ENCODE measurements at places on chromosomes 1 and 21. TPM values are rescaled to one million over a fixed set of nuclear protein-coding genes. Genes with fewer than 3 reads are reported as not detected.

Gene CHD5
- 0.37 TPM for total RNA-seq

Gene JAM2
- total RNA-seq: not detected

Gene PCNX2
- total RNA-seq: 61.8 TPM

Gene GJA8
- total RNA-seq: not detected

Gene PDZK1
- 0.53 TPM for total RNA-seq

DNA sequence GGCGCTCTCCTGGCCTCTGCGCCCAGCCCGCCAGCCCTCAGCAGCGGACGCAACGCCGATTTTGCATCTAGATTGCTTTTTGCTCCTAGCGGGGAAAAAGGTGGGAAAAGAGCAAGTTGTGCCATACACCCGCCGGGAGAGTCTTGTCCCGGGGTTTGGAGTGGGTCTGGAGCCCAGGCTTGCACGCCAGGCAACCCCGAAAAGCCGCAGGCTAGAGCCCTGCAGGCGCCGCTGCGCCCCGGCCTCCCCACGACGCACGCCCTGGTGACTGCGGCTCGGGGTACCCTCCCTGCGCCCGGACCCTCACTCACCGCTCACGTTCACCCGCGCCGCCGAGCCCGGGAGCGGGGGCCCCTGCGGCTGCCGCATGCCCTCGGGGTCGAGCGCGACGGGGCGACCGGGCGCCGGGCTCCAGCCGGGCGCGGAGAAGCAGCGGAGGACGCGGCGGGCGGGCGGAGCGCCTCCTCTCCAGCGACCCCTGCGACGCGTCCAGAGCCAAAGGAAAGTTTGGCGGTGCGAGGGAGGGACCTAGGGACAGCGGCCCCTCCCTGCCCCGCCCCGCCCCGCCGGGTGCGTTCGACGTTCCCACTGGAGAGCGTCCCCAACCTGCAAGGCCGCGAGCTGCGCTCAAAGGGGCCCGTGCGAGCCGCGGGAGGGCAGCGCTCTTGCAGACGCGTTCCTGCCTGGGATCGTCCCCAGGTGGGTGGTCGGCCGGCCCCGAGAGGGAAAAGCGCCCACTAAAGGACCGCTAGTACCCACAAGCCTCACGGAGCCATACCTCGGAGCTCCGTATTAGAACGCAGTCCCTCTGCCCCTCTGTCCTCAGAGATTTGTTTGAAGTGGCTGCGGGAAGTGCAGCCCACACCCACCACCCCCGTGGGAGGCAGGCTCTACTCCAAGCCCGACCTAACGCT lies at the start of gene LPAR3:
TSS of gene LPAR3 (minus strand) at position 502 of the 914 bp plus-strand sequence. CDS start 27,086 bp downstream, outside the sequence.
- H3K27me3 ChIP-seq: peaks cover 8% of the 10 kb centered on the region
- peak; percentile 13 for DNase-seq
- no peaks in the 10 kb centered on the region for H3K4me1 ChIP-seq
- H3K27ac ChIP-seq: no peak within 1 kb of the TSS
- H3K36me3 ChIP-seq: no peaks in the 10 kb centered on the region
- H3K4me3 ChIP-seq: peak within 1 kb of the TSS; percentile 54

- no peaks in the 10 kb centered on the region for H3K4me1 ChIP-seq
- no peaks in the 10 kb centered on the region for H3K27me3 ChIP-seq
- H3K27ac ChIP-seq: peak overlapping the region; percentile 36
- peak overlapping the region; percentile 40 for H3K4me3 ChIP-seq
- peak; percentile 10 for DNase-seq
Measured at GRCh38 chr21:34526618-34527290, 14.7 kb upstream of the KCNE1 start.

DNA sequence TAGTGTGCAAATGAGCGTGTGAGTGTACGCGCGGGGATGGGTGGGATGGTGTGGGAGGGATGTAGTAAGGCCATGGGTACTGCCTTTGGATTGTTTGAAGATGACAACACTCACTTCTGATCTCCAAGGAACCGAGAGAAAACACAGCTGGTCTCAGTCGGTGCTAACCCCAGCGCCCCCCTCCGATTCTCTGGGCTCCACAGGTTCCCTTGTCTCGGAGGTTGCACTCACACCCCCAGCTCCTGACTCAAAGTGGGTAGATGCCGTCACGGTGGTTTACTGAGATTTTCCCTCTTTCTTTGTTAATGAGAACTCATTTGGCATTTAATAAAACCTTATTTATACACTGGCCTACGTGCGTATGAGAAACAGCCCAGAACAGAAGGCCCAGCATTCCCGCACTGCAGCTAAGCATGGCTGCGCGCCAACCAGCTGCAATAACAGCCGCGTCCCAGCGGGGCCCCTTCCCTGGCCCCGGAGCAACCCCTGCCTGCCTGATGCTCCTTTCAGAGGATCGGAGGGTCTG lies 25.8 kb downstream of the ABCA4 start:
- H3K4me1 ChIP-seq: no peaks in the 10 kb centered on the region
- no peaks in the 10 kb centered on the region for H3K36me3 ChIP-seq
- H3K4me3 ChIP-seq: no peak overlapping the region
- no peaks in the 10 kb centered on the region for H3K27me3 ChIP-seq
- no peak for DNase-seq
- no peak overlapping the region for H3K27ac ChIP-seq

DNA sequence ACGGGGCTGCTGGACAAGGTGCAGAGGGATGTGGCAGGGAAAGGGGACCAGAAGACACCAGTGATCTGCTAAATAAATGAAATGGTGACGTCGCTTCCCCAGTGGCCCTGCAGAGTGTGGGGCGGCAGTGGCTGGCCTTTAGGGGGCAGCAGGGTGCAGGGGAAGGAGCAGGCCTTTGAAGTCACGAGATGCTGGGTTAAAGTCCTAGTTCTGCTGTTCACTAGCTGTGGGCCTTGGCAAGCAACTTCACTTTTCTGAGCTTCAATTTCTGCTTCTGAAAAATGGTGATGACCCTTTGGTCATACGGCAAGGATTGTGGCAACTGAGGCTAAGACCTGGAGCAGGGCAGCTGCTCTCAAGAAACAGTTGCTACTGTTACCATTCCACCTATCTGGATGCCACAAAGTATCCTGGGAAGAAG lies 9.2 kb upstream of the GALE start:
- no peaks in the 10 kb centered on the region for H3K4me1 ChIP-seq
- H3K36me3 ChIP-seq: peaks cover 5% of the 10 kb centered on the region
- peak; percentile 80 for DNase-seq
- H3K27ac ChIP-seq: no peak overlapping the region
- no peaks in the 10 kb centered on the region for H3K27me3 ChIP-seq

- DNase-seq: no peak
- no peaks in the 10 kb centered on the region for H3K27me3 ChIP-seq
- H3K27ac ChIP-seq: no peak overlapping the region
- H3K4me3 ChIP-seq: no peak overlapping the region
- H3K4me1 ChIP-seq: peaks cover 19% of the 10 kb centered on the region
Measured at GRCh38 chr1:11906870-11907269, 19.4 kb downstream of the KIAA2013 start.

DNA sequence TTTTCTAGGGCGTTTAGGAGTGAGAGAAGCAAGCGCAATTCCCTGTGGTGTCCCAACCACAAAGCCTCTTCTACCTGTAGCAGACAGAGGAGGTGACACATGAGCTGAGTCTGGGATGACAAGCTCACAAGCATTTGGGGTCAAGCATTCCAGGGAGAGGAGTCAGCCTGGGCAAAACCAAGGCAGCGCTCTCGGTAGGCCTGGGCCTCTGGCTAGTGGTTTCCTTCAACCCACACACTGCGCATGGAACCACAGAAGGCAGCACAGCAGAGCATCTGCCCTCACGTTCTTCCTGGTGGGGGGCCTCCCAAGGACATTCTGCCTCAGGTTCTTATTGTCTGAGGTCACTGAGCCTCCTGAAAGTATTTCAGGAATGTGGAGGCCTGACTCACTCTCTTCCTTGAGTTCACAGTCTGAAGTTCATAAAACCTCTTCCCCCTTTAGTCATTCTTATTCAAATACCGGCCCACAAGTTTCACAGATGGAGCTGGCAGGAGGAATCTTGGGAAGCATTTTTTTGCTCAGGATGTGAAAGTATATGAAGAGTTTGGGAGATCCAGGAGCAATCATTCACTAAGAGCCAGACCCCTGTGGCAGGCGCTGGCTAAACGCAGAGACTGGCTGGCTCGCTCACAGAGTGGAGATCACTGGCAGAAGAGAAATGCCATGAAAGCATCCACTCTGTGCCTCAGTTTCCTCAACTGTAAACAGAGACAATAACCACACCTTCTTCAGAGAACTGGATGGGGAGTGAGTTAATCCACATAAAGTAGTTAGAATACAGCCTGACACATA lies 26.8 kb downstream of the CCN1 start:
- no peak overlapping the region for H3K4me3 ChIP-seq
- H3K4me1 ChIP-seq: no peaks in the 10 kb centered on the region
- H3K36me3 ChIP-seq: no peaks in the 10 kb centered on the region
- no peak for DNase-seq
- H3K27me3 ChIP-seq: no peaks in the 10 kb centered on the region
- no peak overlapping the region for H3K27ac ChIP-seq

DNA sequence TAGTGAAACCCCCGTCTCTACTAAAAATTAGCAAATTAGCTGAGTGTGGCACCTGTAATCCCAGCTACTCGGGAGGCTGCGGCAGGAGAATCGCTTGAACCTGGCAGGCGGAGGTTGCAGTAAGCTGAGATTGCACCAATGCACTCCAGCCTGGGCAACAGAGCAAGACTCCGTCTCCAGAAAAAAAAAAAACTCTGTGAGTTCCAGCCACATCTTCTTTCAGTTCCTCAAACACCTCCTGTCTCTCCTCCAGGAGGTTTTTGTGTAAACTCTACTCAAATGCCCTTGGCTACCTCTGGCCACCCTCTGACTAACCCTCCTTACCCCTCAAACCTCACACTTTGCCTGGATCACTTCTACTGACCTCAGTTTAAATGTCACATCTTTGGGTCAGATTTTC lies 38.1 kb downstream of the RCSD1 start:
- no peaks in the 10 kb centered on the region for H3K27me3 ChIP-seq
- peak overlapping the region; percentile 24 for H3K27ac ChIP-seq
- peaks cover 32% of the 10 kb centered on the region for H3K4me1 ChIP-seq
- no peaks in the 10 kb centered on the region for H3K36me3 ChIP-seq
- H3K4me3 ChIP-seq: no peak overlapping the region
- no peak for DNase-seq

DNA sequence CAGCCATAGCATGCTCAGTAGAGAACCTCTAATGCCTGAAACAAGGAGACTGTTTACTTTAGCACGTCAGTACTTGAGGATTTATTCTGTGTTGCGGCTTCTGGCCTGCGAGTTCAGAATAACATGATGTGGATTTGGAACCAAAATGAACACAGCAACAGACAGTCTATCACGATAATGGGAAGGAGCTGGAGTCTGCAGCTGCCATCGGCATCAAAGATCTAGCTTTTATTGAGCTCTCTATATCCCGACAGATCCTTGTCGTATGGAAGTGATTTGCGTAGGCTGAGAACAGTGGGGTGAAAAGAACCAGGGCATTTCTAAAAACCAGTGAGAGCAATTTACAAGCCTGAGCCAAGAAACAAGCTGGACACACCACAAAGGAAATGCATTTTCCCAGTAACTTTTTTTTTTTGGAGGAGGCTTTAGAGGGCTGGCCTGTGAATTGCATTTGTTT lies 294.2 kb downstream of the KIF26B start:
- H3K27me3 ChIP-seq: no peaks in the 10 kb centered on the region
- no peaks in the 10 kb centered on the region for H3K36me3 ChIP-seq
- no peak for DNase-seq
- H3K4me3 ChIP-seq: no peak overlapping the region

DNA sequence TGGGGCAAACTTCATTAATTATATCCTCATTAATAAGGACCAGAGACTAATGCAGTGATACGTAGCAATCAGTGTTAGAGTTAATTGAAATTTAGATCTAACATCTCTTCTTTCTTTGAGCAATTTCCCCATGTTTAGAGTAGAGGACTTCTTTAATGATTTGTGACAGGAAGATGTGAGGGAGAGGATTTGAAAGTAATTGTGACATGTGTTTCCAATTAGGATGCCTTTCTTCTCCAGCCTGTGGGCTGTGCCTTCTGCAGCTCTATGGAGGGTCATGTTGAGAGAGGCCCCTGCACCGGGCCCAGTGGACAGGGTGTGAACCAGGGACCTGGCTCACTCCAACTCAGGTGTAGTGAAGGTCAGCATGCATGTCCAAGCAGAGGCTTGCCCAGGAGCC lies 103.0 kb downstream of the GREM2 start:
- H3K4me3 ChIP-seq: no peak overlapping the region
- H3K36me3 ChIP-seq: no peaks in the 10 kb centered on the region
- no peak for DNase-seq
- H3K4me1 ChIP-seq: no peaks in the 10 kb centered on the region
- H3K27me3 ChIP-seq: no peaks in the 10 kb centered on the region

- DNase-seq: no peak
- peaks cover 98% of the 10 kb centered on the region for H3K4me1 ChIP-seq
- no peaks in the 10 kb centered on the region for H3K27me3 ChIP-seq
- peak overlapping the region; percentile 86 for H3K27ac ChIP-seq
- H3K4me3 ChIP-seq: no peak overlapping the region
Measured at GRCh38 chr1:226681652-226682493, 57.2 kb downstream of the ITPKB start.

GRCh38 chr1:224874775-224875174 lies 54.7 kb upstream of the DNAH14 start:
- H3K4me3 ChIP-seq: no peak overlapping the region
- no peaks in the 10 kb centered on the region for H3K27me3 ChIP-seq
- no peaks in the 10 kb centered on the region for H3K4me1 ChIP-seq

- H3K27ac ChIP-seq: no peak overlapping the region
- DNase-seq: no peak
- H3K27me3 ChIP-seq: no peaks in the 10 kb centered on the region
- no peak overlapping the region for H3K4me3 ChIP-seq
- H3K4me1 ChIP-seq: peaks cover 4% of the 10 kb centered on the region
- no peaks in the 10 kb centered on the region for H3K36me3 ChIP-seq
Measured at GRCh38 chr1:26029864-26030481, 8.4 kb downstream of the EXTL1 start.

DNA sequence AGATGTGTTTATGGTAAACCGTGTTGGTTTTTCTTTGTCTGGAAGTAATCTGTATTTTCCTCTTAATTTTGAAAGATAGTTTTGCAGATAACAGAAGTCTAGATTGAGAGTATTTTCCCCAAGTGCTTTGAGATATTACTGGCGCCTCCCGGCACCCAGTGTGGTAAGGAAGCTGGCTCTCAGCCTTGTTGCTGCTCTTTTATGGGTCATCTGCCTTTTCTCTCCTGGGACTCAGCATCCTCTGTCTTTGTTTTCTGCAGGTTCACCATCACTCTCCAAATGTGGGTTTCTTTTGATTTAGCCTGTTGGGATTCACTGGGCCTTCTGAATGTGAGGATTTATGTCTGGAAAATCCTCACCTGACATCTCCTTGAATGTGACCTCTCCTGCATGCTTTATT lies 37.4 kb downstream of the POFUT2 start:
- no peaks in the 10 kb centered on the region for H3K4me1 ChIP-seq
- no peak for DNase-seq
- no peaks in the 10 kb centered on the region for H3K27me3 ChIP-seq
- H3K4me3 ChIP-seq: no peak overlapping the region

GRCh38 chr1:16979475-16980327 lies 719 bp downstream of the MFAP2 start:
- no peak overlapping the region for H3K4me3 ChIP-seq
- no peaks in the 10 kb centered on the region for H3K36me3 ChIP-seq
- DNase-seq: no peak
- H3K27me3 ChIP-seq: no peaks in the 10 kb centered on the region
- no peak overlapping the region for H3K27ac ChIP-seq
- H3K4me1 ChIP-seq: no peaks in the 10 kb centered on the region

- no peak overlapping the region for H3K27ac ChIP-seq
- H3K27me3 ChIP-seq: no peaks in the 10 kb centered on the region
- DNase-seq: no peak
- H3K4me1 ChIP-seq: no peaks in the 10 kb centered on the region
- no peaks in the 10 kb centered on the region for H3K36me3 ChIP-seq
Measured at GRCh38 chr1:46183079-46183847, 7.0 kb upstream of the P3R3URF start.

GRCh38 chr1:203551550-203551949 lies 57.6 kb downstream of the OPTC start:
- no peak overlapping the region for H3K27ac ChIP-seq
- H3K27me3 ChIP-seq: no peaks in the 10 kb centered on the region
- no peaks in the 10 kb centered on the region for H3K4me1 ChIP-seq
